Amniotic epithelial cell (primary cell): ENCODE measurements at places on chromosomes 7 and 10.
A peak's percentile ranks its signal among the peaks of the same experiment; 100 is the strongest.

GRCh38 chr10:16887565-16887964, 70.3 kb upstream of the RSU1 start:
- peak; percentile 44 for DNase-seq

DNA sequence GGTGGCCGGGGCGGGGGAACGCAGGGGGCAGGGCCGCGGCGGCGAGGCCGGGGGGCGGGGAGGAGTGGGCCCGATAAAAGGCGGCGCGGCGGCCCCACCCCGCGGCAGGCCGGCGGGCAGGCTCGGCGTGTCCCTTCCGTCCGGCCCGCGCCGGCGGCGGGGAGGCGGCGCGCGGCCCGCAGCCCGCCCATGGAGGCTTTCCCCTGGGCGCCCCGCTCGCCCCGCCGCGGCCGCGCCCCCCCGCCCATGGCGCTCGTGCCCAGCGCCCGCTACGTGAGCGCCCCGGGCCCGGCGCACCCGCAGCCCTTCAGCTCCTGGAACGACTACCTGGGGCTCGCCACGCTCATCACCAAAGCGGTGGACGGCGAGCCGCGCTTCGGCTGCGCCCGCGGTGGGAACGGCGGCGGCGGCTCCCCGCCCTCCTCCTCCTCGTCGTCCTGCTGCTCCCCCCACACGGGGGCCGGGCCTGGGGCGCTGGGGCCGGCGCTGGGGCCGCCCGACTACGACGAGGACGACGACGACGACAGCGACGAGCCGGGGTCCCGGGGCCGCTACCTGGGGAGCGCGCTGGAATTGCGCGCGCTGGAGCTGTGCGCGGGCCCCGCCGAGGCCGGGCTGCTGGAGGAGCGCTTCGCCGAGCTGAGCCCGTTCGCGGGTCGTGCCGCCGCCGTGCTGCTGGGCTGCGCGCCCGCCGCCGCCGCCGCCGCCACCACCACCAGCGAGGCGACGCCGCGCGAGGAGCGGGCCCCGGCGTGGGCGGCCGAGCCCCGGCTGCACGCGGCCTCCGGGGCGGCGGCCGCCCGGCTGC, at the start of gene NANOS1:
TSS of gene NANOS1 (plus strand) at position 102 of the 808 bp plus-strand sequence. CDS start at position 190, 88 bp downstream.
- DNase-seq = no peak

GRCh38 chr7:100965723-100966541, 3.4 kb upstream of the MUC12 start:
- DNase-seq = peak; percentile 33

GRCh38 chr7:137820677-137821420, 25.9 kb downstream of the DGKI start:
- peak; percentile 39 for DNase-seq

GRCh38 chr7:28358423-28358868, 53.9 kb upstream of the CREB5 start:
- DNase-seq = peak; percentile 88

DNA sequence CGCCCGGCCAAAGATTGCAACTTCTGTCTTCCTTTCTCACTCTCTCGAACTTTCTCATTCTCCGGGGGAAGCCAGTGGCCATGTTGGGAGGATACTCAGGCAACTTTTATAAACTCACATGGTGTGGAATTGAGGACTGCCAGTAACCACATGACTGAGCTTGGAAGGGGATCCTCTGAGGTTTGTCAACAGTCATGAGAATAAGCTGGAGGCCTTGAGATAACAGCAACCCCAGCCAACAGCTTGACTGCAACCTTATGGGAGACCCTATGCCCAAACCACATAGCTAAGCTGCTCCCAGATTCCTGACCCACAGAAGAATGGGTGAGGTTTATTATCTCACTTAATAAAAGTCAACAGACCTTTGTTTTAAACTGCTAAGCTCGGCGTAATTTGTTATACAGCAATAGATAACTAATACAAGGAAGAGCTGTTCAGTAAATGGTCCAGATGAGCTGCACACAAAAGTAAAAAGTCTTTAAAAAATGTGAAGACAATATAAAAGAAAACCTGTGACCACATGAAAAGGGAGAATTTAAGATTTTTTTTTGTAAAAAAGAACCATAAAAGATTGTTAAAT, 9.6 kb downstream of the SYPL1 start:
- peak; percentile 54 for DNase-seq

DNA sequence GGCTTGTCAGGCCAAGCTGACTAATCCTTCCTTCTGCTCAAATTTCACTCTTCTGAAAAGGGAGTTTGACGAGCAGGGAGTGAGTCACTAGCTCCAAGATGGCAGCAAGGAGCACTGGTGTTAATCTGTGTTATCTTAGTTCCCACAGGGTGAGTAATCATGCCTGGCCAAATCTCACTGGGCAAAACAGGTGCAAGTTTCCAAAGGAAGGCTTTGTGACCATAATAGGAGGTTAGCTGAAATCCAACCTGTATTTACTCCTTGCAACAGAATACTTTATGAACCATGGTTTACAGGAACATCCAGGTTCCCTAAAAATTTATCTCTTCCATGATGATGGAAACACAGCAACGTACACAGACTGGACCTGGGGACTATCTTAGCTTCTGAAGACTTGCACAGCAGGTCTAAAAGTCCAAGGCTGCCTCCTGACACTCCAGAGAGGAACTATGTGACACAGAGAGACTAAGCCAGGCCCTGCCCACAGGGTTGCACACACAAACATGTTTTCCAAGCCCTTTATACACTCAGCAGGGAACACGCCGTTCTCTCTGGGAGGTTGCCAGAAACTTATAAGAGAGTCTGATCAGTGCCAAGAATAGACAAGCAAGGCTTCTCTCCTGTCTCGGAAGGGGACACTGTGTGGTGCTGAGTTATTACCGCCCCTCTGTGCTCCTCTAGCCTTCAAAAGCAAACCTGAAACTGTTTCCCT, 46.3 kb downstream of the PDK4 start:
- DNase-seq = peak; percentile 96

DNA sequence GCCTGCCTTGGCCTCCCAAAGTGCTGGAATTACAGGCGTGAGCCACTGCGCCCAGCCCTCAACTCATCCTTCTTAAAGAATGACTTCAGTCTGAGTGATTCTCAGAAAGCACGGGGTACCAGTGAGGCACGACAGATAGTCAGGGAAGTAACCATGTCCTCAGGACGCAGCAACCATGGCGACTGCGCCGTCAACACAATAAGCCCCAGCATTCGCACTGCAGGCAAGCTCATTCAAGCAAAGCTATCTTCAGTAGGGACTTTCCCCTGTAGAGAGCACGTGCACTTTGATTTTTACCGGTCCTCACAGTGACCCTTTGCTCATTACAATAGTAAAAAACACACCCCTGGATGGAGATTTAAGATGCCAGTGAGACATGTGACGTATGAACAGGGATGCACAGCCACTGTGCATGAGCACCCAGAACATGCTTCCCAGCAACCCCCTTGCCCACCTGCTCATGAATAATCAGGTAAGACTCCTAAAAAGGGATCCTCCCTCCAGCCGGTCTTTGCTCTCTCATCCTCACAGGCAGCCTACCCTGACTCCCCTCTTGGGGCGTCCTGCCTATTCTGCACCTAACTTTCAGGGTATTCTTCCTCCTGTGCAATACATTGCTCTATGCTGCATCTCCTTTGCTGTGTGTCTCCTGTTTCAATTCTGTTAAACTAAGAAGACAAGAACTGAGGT, 9.1 kb downstream of the WDR86 start:
- no peak for DNase-seq

- no peak for DNase-seq
Measured at GRCh38 chr10:112124866-112125265, 58.7 kb downstream of the GPAM start.

DNA sequence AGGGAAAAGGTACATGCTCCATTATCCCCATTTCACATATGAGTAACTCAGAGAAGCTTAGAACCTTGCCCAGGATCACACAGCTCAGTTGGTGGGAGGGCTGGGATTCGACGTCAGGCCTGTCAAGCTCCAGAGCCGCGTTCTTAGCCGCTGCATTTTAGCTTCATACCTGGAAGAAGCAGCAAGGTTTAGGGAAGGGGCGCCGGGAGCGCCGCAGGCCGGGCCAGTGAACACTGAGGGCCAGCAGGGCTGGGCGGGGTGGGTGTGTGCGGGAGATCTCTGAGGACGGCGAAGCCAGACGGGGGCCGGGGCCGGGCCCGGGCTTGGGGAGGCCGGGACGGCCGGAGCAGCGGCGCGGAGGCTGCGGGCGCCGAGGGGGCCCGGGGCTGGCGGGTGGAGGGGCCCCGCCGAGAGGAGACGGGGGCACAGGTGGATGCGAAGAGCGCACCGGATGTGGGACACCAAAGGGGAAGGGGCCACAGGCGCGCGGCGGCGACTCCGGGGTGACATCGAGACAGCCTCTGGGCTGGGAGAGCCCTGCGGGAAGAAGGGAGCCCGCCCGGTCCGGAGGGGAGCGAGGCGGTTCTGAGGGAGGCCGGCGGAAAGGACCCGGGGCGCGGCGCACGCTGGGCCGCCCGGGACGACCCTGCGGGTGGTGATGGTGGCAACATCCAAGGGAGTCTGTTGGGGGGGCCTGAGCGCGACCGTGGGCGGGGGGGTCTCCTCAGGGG, 498 bp downstream of the NDST2 start:
- DNase-seq = peak; percentile 31

DNA sequence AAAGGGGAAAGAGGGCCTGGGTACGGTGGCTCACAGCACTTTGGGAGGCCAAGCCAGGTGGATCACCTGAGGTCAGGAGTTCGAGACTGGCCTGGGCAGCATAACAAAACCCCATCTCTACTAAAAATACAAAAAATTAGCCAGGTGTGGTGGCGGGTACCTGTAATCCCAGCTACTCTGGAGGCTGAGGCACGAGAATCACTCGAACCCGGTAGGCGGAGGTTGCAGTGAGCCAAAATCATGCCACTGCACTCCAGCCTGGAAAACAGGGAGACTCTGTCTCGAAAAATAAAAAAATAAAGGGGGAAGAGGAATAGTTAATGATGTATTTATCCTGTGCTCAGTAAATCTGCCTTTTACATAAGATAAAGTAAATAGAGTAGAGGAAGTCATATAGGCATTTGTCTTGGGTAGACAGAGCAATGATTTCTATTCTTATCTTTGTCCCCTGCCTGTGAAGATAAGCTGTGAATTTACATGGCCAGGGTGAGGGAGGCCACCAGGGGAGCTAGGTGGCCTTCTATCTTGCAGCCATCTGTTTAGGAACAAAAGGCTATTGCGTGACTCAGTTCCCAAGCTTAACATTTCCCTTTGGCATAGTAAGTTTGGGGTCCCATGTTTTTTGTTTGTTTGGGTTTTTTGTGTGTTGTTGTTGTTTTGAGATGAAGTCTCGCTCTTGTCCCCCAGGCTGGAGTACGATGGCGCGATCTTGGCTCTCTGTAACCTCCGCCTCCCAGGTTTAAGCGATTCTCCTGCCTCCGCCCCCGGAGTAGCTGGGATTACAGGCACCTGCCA, 73.2 kb upstream of the GTF2I start:
- no peak for DNase-seq

- peak; percentile 47 for DNase-seq
Measured at GRCh38 chr7:108222236-108222892, 92.2 kb upstream of the LAMB4 start.

- no peak for DNase-seq
Measured at GRCh38 chr7:26192485-26193087, 8.0 kb downstream of the HNRNPA2B1 start.

DNA sequence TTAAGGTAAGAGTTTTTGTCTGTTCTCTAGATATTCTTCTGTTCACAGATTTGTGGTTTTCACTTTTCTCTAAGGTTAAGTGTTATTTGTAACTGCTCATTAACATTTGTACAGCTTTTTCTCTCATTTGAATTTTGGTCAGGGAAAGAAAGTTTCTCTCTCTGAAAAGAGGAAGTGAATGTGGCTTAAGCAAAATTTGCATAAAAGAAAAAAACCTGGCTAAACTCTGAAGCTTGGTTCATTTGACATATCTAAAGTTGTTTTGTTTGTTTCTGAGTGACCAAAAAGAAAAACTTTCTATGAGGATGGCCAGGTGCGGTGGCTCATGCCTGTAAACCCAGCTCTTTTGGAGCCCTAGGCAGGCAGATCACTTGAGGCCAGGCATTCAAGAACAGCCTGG, 22.0 kb upstream of the SLC26A4 start:
- no peak for DNase-seq

GRCh38 chr10:34346516-34347100, 468.5 kb downstream of the PARD3 start:
- DNase-seq = peak; percentile 21

DNA sequence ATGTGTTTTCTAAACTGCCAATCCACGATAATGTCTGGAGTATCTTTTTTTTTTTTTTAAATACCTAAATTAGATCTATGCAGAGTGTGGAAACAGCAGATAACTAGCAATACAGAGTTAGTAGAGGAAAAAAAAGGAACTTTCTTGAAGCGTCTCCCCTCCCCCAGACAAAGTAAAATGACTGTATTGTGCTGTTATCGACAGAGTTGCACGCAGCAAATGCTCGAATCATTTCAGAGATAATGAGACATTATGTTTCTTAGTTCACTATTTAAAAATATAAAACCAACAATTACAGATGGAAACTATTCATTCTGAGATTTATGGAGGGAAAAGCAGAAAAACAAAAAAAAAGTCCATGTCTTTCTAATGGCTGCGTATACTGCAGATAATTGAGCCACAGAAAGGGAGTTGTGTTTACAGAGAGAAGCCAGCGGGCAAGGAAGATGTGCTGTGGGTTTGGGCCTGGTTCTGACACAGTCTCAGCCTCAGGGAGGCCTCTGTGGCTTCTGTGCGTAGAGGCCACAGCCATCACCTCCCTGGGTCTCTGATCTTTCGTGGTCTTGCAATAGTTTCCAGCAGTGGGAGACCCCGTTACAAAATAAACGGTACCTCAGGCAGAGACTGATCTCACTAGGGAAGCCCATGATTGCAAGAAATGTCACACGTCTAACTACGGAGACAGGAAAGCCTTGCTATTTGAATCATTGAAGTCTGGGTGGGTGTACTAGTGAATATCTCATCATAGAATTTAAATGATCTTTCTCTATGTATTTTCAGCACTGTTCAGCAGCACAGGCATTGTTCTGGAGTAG, 19.1 kb upstream of the KLF6 start:
- no peak for DNase-seq

DNA sequence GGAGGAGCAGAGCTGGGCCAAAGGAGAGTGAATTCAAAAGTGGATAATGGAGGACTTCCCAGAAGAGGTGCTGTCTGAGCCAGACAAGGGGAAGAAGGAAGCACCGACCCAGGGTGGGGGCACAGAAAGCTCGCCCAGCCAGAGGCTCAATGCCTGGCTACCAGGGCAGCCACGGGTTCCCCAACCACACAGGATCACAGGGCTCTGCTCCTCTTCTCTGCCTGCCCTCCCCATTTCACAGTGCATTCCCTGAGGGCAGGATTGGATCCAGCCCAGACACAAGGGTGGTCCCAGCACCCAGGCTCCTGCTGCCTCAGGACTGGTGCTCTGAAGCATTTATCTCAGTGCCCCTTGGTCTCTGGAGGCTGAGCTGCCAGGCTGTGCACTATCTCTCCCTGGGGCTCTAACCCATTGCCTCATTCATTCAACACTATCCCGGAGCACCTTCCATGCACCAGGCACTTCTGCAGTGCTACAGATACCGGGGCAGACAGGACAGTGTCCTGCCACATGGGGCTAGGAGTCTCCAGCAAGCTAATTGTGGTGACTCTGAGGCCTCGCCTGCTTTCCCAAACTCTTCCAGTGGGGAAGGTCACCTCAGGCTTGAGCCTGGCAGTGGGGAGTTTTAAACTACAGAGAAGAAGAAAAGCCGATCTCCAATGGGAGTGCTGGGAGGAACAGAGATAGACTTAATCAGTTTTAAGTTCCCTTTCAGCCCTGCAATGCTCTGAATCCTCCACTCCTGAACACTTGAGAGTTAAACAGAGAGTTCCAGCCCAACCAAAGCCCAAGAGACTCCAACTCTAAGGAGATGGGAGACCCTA, 201.8 kb upstream of the ZMIZ1 start:
- DNase-seq = no peak
